ENCODE measurements at places on chromosomes 7 and 10. TPM values are rescaled to one million over a fixed set of nuclear protein-coding genes. Genes with fewer than 3 reads are reported as not detected.

Gene VTI1A
- total RNA-seq = 19.5 TPM

Gene IQUB
- total RNA-seq = 0.21 TPM

Gene NIPSNAP2
- 50.1 TPM for total RNA-seq

Gene TRIL
- 0.37 TPM for total RNA-seq

Gene PTF1A
- total RNA-seq = not detected

Gene SEMA3D
- total RNA-seq = 0.49 TPM

Gene CEP55
- total RNA-seq = 36.9 TPM

Gene APBB1IP
- not detected for total RNA-seq

Gene GHRHR
- not detected for total RNA-seq

Gene AOAH
- not detected for total RNA-seq

Gene RAMP3
- total RNA-seq = not detected

Gene C10orf53
- total RNA-seq = not detected

Gene WDR86
- total RNA-seq = 0.14 TPM

Gene HOXA7
- not detected for total RNA-seq

Gene CCDC3
- total RNA-seq = 16.6 TPM

Gene GDF10
- total RNA-seq = not detected

Gene TMEM196
- not detected for total RNA-seq

Gene AOC1
- total RNA-seq = not detected

Gene PRKG1
- total RNA-seq = 0.28 TPM

Gene WNT2
- total RNA-seq = not detected

Gene PAX4
- not detected for total RNA-seq

Gene LBX1
- total RNA-seq = not detected

Gene PVRIG
- not detected for total RNA-seq

Gene RBP4
- not detected for total RNA-seq

Gene PDCD4
- 109 TPM for total RNA-seq

Gene FAM25G
- total RNA-seq = 5.3 TPM

Gene SNX10
- total RNA-seq = 1.6 TPM
